NCI-H2171 (cell line): ENCODE measurements at places on chromosomes 2 and 18.

DNA sequence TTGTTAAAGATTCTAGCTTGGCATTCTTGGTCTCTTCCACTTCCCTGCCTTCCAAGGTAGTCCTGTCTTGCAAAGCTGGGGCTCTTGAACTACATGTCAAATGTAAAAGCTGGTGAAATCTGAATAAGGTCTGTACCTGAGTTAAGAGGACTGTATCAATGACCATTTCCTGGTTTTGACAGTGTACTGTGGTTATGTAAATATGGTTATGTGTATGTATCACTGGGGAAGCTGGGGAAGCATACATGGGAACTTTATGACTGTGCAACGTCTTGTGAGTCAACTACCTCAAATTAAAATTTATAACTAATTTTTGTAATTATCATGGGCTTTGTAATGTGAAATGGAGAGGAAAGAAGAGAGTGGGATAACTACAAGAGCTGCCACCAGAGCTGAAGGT lies 81.7 kb downstream of the COL4A4 start:
- no peak for DNase-seq

DNA sequence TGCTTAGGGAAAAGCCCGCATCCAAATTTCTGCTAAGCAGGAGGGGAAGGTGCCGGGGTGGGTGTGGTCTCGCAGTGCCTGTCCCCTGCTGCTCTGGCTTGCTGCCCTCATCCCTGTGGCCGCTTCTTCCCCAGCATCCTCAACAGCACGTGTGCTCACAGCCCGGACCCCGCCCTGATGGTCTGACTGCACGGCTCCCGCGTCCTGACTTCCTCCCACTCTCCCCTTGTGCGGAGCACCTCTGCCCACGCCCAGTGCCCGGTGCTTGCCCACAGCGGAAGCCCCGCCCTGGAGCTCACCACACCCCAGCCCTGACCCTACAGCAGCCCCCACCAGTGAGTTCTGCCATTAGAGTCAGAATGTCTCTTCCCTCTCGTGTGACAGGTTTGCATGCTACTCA lies 277.9 kb downstream of the NDUFA10 start:
- no peak for DNase-seq

DNA sequence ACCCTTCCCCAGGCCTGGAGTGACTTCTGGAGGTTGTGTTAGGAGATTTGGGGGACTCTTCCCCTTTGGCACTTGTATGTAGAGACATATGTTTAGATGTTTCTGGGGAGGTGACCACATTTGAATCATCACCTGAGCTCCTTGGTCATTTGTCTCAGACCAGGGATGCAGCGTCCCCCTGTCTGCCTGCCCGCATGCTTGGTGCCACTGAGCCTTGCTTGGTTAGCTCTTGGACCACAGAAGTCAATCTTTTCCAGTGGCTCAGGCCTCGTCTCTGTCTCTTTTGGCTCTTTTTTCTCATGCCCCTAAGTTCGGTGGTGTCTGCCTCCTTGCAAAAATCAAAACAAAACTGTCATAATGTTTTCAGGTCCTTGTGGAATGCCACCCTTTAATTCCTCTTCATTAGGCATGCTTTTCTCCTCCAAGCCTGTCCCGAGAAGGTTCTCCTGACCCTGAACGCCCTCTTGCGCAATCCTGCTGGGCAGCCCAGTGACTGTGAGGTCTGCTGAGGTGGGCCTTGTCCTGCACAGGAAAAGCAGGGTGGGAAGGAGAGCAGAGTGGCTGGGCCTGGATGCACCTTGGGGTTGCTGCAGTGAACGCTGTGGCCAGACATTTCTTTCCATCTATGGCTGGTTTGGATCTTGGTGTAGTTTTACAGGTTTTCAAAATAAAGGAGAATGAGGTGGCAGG lies 24.9 kb downstream of the GLI2 start:
- DNase-seq: no peak

GRCh38 chr18:64027931-64028695 lies 58.2 kb downstream of the SERPINB8 start:
- no peak for DNase-seq

DNA sequence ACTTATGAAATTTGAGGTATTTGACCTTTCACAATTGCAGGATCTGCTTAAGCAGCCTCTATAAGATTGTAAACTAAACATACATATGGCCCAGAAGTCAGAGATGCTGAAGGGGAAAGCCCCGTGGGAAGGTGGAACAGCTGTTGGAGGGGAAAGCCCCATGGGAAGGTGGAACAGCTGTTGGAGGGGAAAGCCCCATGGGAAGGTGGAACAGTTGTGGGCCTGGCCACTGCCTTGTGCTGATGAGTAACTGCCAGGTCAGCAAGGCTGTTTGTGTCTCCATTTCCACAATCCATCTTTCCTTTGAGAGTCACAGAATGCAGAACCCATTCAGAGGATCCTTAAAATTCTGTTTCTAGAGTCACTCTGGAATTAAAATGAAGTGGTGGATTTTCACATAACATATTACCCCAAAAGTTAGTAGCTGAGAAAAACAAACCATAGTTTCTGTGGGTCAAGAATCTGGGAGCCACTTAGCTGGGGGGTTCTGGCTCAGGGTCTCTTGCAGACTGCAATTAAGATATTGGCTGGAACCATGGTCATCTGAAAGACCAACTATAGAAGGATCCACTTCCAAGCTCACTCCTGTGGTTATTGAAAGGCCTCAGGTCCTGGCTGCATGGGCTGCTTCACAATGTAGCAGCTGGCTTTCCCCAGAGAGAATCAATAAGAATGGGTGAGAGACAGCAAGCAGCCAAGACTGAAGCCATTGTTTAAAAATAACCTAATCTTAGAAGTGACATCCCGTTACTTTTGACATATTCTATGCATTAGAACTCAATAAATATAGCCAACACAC lies 86.6 kb upstream of the CAVIN2 start:
- peak; percentile 42 for DNase-seq

GRCh38 chr2:46352621-46353020 lies 55.4 kb downstream of the EPAS1 start:
- no peak for DNase-seq

DNA sequence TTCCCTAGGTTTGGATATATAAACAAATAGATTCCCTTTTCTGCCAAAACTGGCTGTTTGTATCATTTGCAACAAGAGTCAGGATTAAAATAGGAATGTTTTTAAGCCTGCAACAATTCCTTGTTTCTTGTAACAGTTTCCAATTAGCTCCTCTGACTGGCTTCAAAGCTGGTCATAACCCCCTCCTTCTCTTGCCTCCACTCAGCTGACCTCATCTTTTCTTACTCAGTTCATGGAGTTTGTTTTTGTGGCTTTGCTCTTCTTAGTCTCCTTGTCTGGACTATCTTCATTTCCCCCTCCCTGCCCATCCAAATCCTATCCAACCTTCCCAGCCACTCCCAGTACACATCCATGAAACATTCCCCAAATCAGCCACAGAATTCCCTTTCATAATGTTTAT lies 14.3 kb upstream of the RAPH1 start:
- no peak for DNase-seq

DNA sequence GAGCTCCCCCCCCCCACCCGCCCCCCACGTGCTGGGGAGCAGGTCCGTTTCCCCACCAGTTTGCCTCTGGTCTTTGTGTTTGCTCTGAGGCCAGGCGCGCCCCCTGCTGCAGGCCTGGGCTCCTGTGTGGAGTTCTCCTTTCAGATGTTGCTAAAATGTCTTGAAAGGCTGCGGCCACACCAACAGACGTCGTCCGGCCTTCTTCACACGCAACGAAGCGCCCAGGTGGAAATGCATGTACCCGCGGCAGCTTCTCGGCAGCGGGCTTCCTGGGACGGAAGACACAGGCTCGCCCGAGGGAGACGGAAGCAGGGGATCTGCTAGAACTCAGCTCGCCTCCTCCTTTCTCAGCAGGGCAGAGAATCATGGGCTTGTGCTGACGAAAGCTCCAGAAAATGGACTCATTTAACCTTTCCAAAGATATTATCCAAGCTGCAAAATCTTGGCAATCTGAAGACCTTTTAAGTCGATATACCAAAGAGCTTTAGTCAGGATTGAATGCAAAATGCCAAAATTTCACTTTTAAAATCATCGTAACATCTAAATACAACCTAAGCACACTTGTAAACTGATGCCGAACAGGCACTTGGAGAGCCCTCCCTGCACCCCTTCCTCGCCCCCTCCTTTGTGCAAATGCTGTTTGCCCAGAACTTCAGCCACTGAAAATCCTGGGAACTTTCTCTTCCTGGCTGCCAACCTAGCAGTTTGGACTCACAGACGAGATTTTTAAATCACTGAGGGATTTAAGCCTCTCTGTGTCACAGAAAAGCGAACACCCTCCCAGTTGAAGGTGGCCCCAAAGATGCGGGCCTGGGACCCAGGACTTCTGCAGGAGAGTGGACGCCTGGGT lies 125.5 kb upstream of the ZNF516 start:
- DNase-seq: peak; percentile 2

DNA sequence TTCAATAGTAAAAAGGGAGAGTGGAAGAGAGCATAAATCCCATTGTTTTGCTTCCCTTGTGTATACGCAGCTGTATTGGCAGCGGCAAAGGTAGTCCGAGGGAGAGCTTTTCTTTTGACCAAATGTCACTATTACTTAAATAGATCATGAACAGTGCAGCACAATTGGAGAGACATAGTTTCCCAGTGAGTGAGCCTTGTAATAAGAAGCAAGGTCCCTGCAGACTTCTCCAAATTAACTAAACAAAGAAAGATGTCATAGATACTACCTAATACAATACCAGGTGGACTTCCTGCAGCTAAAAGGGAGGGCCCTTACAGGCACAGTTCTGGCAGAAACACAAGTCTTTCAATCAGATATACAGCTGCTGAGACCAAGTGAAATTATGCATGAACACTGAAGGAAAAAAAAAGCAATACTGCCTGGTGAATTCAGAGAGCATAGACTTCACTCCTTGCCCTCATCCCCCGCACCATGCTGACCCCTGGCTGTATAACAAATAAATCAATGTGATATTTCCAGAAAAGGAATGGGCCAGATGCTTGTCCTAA lies 404.7 kb upstream of the CDH2 start:
- DNase-seq: peak; percentile 31

GRCh38 chr2:222017252-222017850 lies 281.4 kb downstream of the PAX3 start:
- no peak for DNase-seq

GRCh38 chr2:60498127-60498815 lies 55.2 kb downstream of the BCL11A start:
- no peak for DNase-seq

DNA sequence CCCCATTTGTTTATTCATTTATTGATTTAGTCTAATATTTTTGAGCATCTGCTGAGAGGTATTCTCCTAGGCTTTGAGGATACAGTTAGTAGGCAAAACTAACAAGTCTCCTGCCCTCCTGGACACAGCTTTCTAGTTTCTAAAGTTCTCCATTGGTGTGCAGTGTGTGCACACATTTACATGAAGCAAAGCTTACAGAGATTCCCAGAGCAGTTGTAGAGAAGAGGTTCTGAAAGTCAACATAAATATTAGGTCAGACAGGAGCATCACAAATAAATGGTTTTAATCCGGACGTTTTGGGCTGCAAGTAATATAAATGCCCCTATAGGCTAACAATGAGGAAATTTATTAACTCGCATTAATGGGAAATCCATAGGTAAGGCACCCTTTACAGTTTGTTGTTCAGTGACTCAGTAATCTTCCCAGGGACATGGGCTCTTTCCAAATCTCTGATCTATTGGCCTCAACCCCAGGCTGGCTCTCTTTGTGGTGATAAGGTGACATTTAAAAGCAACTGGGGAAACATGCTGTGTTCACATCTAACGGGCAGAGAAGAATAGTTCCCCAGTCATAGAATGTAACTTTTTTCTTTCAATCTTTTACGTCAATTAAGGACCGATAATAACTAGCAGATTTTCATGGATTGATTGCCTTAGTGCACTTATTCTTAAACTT lies 407.2 kb downstream of the PTPRM start:
- DNase-seq: no peak

GRCh38 chr18:32717126-32717525 lies 55.7 kb downstream of the KLHL14 start:
- no peak for DNase-seq

DNA sequence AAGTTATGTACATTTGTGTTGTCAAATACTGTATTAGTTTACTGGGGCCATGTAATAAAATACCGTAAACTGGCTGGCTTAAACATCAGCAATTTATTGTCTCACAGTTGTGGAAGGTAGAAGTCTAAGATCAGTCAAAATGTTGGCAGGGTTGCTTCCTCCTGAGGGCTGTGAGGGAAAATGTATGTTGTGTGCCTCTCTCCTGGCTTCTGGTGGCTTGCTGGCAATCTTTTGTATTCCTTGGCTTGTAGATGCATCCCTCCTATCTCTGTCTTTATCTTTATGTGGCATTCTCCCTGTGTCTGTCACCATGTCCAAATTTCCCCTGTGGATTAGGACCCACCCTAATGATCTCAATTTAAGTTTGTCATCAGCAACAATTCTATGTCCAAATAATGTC lies 37.0 kb upstream of the SLC30A6 start:
- DNase-seq: no peak

DNA sequence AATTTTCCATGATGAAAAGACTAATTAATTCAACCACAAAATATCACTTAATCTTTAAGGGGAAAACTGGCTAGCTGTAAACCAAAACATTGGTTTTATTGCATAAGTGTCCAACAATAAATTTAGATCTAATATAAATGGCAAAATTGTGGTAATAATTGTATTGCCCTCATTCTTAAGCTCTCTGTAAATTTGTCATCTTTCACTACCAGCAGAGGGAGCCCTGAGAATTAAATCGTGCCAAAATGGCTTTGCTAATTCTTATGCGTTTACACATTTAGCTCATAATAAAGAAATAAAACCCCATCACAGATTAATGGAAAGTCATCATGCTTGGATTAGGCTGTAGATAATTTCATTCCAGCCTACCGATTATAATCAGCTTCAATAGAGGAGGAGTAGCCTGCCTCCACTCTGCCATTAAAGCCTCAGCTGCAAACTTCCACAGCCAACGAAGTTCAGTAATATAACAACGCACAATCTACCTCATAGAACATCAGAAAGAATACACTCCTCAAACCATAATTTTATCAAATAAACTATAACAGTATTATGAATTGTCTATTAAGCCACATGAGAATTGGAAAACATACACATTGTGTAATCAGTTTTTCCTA lies 70.0 kb upstream of the ATP5MC3 start:
- no peak for DNase-seq

DNA sequence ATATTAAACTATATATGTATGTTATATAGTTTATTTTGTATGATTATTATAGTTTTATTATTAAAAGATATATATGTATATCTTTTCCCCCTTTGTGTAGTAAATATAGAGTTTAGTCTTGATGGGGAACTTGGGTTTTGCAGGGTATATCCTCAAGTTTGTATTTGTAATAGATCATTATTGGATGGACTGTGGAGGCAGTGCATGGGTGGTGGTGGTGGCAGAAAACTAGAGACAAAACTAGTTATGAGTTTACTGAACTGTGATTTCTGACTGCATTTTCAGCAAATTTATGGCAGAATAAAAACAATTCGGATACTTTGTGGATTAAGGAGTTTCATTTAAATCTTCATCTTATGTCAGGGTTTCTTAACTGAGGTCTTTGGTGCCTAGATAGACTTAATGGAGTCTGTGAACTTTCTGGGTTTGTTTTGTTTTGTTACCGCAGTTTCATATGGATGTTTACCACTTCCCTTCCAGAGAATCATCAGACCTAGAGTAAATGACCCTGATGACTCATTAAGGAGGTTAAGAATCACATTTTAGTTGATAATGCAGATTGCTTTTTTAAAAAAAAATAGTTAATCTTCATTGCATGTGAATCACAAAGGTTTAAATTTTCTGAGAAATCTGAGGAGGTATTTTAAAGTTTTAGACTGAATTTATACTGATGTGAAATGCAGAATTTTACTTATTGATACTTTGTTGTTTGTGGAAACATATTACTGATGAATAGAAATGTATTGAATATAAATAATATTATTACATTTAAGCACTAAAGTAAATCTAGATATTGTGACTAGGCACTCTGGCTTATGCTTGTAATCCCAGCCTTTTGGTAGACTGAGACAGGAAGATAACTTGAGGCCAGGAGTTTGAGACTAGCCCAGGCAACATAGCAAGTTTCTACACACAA lies 14.5 kb downstream of the EPC2 start:
- no peak for DNase-seq
